Stimulated activated CD4-positive, alpha-beta T cell treated with anti-CD3 and anti-CD28 coated beads, Interleukin-15, amount 100 ng/mL, for 1 hour (primary cell): ENCODE measurements at places on chromosomes 1 and 21.

GRCh38 chr1:12162459-12163137 is 4.2 kb upstream of the TNFRSF1B start:
- no peak for DNase-seq

GRCh38 chr21:38268864-38269575 is 12.2 kb downstream of the KCNJ15 start:
- DNase-seq, result no peak

- no peak for DNase-seq
Measured at GRCh38 chr1:66490816-66491215, 43.1 kb upstream of the SGIP1 start.

GRCh38 chr1:33338048-33338439 is 17.1 kb upstream of the A3GALT2 start:
- DNase-seq, result no peak

- no peak for DNase-seq
Measured at GRCh38 chr1:44293761-44294315, 61.2 kb downstream of the ERI3 start.

- DNase-seq, result no peak
Measured at GRCh38 chr1:81237473-81238089, 563.2 kb upstream of the ADGRL2 start.
